NCI-H2081 treated with DMSO at 0.1 percent for 48 hours (cell line): ENCODE measurements at places on chromosomes 11 and 22.

DNA sequence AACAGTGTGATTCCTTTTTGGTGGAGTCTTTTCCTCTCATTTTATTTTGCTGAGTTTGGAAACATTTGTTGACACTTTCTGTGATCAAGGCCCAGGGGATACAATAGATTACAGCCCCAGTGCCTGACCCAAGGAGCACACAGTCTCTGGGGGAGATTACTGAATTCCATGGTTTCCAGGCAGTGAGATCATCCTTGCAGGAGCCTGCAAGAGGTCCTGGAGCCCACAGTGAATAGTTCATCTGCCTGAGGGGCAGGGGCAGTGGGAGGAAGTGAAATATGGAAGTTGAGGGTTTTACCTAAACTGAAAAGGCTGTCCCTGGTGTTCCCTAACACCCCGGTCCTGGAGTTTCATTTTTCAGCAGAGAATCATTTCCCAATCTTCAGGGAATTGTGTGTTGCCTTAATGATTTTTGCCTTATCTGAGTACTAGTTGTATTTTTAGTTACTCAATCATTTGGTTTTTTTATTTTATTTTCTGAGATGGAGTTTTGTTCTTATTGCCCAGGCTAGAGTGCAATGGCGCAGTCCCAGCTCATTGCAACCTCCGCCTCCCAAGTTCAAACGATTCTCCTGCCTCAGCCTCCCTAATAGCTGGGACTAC, 7.7 kb downstream of the CCS start:
- DNase-seq = no peak

DNA sequence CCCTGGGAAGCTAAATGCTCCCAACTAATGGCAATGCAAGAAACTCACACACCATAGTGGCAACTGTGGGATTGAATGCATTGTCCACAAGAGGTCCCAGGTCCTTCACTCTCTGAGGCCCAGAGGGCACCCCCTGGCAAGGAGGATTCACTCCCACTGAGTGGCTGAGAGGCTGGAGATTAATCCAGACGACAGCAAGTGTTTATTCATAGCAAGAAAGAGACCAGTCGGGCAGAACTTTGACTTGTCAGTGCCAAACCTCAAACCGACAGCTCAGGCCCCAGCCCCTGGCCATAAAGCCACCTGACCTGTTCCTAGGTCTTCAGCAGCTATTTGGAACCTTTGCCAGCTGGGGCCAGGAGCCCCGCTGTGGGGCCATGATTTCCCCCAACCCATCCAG, 54.5 kb upstream of the MPEG1 start:
- DNase-seq = no peak

- no peak for DNase-seq
Measured at GRCh38 chr11:115984228-115984627, 480.0 kb upstream of the CADM1 start.

DNA sequence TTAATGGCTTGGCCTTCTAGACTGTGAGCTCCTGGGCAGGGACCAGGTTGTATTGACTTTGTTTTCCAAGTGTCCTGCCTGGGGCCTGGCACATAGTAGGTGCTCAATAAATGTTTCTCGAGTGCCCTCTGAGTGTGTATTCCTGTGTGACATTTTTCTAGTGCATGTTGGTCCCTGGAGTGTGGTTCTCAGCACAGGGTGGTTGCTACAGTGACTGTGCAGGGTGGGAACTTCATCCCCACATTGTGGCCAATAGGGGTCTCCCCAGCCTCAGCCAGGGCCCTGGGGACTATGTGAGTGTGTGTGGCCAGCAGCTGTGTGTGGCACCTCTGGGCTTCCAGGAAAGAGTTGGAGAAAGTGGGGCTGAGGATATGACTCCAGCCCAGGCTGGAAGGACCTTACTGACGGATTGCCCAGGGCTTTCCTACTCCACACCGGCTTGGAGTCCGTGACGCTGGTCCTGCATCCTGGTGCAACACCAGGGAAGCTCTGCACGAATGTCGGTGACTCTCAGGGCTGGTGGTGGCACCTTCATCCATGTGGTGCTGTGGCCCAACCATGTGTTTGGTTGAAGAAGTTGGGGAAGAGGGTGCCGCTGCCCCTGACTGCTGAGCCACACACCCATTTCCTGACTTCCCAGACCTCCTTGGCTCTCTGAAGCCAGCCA, 9.0 kb upstream of the MARK2 start:
- no peak for DNase-seq

DNA sequence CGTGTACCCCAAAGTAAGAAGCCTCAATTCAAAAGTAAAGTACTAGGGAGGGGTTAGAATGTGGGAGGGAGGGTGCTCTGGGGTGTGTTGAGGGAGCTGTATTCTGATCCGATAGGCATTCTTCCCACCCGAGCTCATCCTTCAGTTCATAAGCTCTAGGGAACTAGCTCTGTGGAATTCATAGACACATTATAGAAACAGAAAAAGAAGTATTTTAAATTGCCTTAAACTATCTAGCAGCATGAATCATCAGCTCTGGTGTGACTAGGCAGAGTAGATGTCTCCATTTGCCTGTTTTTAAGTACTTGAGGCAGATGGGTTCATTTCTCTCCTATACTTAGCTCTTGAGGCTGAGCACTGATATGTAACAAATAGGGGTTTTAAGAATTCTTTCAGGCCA, 7.3 kb upstream of the SGSM3 start:
- DNase-seq = no peak

DNA sequence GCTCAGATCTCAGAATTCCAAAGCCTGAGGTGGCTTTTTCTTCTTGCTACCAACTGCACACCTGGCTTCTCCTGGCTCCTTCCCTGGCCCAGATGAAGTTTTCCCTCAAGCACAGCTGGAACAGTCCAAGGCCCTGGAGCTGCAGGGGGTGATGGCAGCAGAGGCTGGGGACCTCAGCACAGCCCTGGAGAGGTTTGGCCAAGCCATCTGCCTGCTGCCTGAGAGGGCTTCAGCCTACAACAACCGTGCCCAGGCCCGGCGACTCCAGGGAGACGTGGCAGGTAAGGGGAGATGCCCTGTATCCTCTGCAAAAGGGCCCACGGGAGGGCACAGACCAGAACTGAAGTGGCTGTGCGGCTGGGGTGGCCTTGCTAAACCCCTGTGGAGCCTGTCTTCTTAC, 1.2 kb downstream of the TTC36 start:
- DNase-seq = no peak

- DNase-seq = no peak
Measured at GRCh38 chr11:11522591-11522990, 99.2 kb downstream of the GALNT18 start.

DNA sequence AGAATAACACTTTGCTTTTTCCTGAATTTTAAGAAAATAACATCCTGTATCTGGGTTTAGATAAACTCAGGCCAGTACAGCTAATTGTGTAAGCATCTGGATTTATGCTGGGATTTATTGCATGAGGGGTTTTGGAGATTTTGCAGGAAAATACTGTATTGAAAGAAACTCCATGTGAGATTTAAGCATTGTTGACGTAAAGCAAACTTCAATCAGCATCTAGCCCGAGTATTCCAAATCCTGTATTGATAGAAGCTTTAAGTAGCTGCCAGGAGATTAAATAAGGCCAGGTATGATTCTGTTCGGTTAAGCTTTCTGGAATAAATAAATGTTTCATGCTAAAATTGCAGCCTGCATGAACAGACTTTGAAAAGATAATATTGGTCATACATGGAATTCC, 36.3 kb upstream of the LYVE1 start:
- DNase-seq = no peak

DNA sequence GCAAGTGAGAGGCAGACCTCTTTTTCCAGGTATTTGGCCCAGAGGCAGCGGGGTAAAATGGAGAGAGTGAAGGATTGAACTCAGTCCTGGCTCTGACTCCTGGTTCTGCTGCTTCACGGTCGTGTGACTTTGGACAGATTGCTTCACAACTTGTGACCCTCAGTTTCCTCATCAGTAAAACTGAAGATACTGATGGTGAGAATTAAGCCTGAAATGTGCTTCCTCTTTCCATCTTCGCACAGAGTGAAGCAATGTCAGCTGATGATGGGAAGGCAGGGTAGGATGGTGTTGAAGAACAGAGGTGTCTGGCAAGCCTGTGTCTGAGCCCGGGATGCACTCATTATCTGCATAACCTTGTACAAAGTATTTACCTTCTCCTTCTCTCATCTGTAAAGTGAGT, 59.0 kb downstream of the UBASH3B start:
- DNase-seq = no peak

- no peak for DNase-seq
Measured at GRCh38 chr11:91231226-91231625, 993.4 kb upstream of the FAT3 start.

GRCh38 chr11:69075421-69076128, 26.8 kb downstream of the TPCN2 start:
- no peak for DNase-seq

DNA sequence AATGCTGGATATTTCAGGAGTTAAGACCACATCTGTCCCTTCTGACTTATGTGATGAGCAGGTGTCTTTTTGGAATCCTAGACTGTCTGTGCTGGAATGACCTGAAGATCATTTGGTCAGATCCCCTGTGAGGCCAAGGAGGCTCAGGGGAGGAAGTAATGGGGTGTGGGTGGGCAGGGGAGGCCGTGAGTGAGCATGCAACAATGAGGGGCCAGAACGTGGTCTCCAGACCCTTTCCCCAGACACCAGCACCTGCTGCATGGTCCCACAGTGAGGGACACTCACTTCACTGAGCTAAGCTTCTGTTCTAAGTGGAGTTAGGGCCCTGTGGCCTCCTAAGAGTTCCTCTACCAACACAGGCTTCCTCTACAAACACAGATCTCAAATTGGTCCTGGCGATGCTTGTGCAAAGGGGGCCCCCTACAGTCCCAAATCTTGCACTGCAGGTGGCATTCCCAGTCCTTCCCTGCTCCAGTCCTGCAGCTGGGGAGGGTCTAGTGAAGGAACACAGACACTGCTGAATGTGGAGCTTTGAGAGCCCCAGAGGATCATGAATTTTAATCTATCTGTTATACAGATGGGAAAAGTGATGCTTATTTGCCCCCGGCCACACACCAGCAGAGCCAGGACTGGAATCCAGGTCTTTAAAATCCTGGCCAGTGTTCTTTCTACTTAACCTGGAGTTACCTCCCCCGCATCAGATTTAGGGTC, 7.4 kb downstream of the USP2 start:
- DNase-seq = peak; percentile 33

GRCh38 chr11:3879216-3879966, 23.9 kb downstream of the STIM1 start:
- no peak for DNase-seq

- no peak for DNase-seq
Measured at GRCh38 chr11:121839781-121840180, 276.2 kb downstream of the BLID start.

GRCh38 chr22:38412435-38413084, 42.4 kb downstream of the KCNJ4 start:
- no peak for DNase-seq

- DNase-seq = no peak
Measured at GRCh38 chr11:36258730-36259360, 30.4 kb downstream of the COMMD9 start.

DNA sequence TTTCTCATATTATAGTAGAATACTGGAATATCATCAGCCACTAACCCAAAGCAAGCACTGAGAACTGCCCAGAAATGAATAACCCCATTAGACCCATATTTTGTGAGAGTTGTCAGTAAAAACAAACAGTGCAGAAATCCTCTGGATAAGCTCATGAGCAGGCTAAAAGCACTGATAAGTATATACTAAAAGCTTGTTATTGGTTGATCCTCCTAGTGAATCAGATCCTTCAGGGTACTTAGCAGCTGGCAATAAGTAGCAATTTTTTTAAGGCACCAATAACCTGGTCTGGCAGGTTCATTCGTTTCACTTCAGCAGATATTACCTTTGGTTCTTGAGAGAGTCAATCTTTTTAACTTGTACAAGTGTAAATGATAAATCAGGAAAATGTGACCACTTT, 1.2 kb downstream of the NOX4 start:
- no peak for DNase-seq

- no peak for DNase-seq
Measured at GRCh38 chr22:26775394-26775793, 118.0 kb downstream of the MIAT start.

- DNase-seq = no peak
Measured at GRCh38 chr11:121351083-121351630, 58.6 kb downstream of the SC5D start.

DNA sequence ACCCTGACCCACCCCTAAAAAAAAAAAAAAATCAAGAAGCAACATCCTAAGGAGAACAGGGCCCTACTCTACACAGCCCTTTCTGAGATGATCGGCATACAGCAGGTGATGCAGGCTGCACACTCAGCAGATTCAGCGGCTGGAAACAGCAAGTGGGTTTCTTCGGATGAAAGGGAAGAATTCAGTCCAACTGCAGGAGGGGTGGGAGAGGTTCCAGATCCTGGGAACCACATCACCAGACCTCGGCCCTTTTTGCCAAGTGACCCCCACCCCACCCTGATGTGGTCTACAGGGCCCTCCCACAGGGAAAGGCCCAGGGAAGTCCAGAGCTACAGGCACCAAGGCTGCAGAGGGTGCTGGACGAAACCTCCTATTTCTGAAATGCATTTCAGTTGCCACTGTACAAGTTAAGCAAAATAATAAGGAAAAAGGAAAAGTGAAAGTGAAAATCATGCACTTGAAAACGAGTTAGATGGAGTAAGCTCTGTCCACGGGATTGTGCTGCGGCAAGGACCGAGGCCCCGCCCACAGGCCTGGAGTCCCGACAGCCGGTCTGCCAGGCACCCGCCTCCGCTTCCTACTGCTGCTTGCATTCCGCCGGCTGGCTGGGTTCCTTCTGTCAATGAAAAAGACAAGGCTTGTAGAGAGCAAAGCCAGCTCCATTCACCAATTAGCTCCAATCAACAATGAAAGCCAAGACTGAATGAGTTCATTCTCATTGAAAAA, 16.0 kb upstream of the PHLDA2 start:
- no peak for DNase-seq

DNA sequence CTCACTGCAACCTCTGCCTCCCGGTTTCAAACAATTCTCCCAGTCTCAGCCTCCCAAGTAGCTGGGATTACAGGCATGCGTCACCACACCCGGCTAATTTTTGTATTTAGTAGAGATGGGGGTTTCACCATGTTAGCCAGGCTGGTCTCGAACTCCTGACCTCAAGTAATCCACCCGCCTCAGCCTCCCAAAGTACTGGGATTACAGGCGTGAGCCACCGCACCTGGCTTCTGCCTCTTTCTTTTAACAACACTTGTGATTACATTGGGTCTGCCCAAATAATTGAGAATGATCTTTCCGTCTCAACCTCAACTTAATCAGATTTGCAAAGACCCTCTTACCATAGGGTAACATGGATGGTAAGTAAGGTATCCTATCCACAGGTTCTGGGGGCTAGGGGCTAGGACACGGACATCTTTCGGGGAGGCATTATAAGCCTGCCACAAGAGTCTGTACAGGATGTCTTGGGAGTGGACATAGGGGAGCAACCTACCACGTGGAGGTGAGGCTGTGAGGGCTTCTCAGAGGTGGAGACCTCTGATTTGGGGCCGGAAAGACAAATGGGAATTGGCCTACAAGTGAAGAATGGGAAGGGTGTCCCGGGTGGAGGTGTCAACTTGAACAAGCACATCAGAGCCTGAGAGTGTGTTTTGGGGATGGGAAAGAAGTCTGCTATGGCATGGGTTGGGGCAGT, 2.7 kb upstream of the CBX6 start:
- DNase-seq = no peak
